Activated CD4-positive, alpha-beta T cell treated with anti-CD3 and anti-CD28 coated beads for 4 hours (primary cell): ENCODE measurements at places on chromosomes 6 and 20.

GRCh38 chr6:38517005-38517404 is 122.7 kb downstream of the BTBD9 start:
- DNase-seq = no peak

- no peak for DNase-seq
Observed at GRCh38 chr6:19968201-19968600, 131.0 kb downstream of the ID4 start.

- DNase-seq = no peak
Observed at GRCh38 chr6:130680116-130680515, 147.1 kb upstream of the SMLR1 start.

DNA sequence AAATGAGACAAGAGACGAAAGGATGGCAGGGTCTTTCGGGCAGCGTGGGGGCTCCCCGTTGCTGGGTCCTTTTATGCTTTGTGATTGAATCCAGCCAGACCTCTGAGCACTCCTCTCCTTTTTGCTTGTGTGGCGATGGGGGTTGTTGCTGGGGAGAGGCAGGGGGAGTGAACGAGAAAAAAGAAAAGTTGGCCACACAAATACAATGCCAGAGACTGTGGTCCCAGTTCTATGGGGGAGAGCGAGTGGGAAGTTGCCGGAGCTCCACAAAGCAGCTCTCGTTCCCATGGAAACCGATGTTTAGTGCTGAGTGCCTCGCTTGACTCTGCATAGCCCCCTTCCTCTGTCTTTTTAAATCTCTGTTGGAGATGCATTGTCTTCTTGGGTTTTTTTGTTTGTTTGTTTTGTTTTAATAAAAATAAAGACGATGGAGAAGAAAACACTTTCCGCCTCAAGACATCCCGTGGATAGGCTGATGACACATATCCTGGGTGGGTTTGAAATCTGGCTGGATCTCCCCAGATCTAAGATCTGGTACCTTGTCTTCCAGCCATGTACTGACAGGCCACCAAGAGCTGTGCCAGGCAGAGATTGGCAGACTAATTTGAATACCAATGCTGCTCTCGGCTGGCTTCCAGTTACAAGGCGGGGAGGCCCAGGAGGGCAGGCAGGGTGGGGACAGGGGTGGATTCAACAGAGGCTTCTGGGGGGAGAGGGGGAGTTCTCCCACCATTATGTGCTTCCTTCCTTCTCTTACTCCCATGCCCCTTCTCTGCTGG is 529.3 kb downstream of the QKI start:
- DNase-seq = no peak

DNA sequence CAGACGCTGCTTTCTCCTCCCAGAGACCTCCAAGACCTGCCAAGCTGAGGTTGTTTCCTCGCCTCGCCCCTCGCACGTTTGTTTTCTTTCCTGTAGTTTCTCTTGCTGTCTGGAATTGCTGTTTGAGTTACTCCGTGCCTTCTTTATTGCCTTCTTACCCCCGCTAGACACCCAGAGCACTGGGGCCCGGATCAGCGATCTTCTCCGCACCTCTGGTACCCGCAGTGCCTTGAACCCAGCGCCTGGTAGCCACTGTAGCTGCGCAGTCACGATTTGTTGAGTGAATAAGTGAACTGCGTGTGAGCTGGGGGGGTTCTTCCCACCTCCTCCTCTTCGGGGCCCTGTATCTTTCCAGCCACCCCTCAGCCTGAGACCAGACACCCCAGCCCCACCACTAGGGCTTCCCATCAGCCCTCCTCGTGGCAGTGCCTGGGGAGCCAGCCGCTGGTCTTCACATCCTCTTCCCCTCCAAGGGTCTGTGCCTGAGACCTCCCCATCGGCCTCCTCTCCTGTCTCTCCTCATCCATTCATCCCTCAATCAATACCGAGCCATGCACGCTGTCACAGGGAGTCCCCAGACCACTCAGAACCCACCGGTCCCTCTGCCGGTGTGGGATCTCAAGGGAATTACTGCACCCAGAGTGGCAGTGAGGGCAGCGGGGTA is 849 bp upstream of the BMP7 start:
- no peak for DNase-seq

DNA sequence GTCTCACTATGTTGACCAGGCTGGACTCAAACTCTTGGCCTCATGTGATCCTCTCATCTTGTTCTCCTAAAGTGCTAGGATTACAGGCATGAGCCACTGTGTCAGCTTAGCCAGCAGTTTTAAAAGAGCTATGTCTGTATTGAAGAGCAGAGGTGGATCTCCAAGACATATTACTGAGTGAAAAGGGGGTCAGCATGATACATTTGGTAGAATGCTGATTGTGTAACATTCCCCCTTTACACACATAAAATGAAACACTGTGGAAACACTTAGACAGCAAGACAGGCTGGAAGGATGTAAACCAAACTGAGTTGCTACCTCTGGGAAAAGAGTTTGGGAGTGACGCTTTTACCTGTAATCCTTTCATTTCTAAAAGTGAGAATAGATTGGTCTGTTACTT is 1.7 kb upstream of the RIPOR3 start:
- no peak for DNase-seq

GRCh38 chr20:63028461-63028921 is 21.7 kb upstream of the BHLHE23 start:
- DNase-seq = no peak

GRCh38 chr20:757506-757905 is 10.8 kb downstream of the SLC52A3 start:
- DNase-seq = no peak

- no peak for DNase-seq
Observed at GRCh38 chr6:170289951-170290295, 955 bp downstream of the DLL1 start.

GRCh38 chr6:146666909-146667308 is 68.1 kb downstream of the ADGB start:
- no peak for DNase-seq

DNA sequence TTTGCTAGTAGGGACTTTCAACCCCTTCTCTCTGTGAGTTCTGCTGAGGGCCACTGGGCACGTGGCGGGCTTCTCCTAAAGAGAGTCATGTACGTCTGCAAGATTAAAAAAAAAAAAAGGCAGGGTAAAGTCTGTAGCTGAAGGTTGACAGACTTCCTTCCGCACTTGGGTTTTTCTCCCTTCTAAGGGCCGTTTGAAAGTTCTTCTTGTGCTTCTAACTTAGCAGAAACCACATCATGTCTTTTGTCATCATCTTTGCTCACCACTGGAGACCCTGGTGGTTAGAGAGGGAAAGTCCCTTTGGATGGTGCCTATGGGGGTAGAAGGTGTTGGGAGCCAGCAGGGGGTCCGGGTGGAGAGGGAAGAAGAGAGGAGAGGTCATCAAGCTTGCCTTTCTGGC is 31.4 kb downstream of the PRDM1 start:
- peak; percentile 69 for DNase-seq

DNA sequence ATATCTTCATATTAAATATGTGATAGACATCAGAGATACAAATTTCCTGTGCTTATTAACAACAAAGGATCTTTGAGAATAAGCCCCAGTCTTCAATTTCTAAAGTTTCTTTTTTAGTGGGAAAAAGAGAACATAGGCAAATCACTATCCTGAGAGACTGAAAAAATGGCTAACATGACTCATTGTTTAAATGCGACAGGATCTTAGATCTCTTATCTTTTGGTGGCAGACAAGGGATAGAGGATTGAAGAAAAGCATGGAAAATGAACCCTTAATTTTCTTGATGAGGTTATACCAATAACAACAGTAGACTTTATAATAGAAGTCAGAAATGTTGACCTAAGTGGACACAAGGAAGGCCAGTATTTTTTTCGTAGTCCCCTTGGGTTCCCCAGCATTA is 178.6 kb upstream of the MAP3K7 start:
- DNase-seq = no peak

GRCh38 chr20:2405693-2406065 is 25.0 kb downstream of the TGM6 start:
- no peak for DNase-seq

- no peak for DNase-seq
Observed at GRCh38 chr6:90184334-90185298, 112.0 kb downstream of the BACH2 start.

GRCh38 chr6:6803180-6803977 is 214.9 kb downstream of the LY86 start:
- DNase-seq = no peak

- no peak for DNase-seq
Observed at GRCh38 chr6:112927641-112928320, 580.7 kb downstream of the RFPL4B start.

DNA sequence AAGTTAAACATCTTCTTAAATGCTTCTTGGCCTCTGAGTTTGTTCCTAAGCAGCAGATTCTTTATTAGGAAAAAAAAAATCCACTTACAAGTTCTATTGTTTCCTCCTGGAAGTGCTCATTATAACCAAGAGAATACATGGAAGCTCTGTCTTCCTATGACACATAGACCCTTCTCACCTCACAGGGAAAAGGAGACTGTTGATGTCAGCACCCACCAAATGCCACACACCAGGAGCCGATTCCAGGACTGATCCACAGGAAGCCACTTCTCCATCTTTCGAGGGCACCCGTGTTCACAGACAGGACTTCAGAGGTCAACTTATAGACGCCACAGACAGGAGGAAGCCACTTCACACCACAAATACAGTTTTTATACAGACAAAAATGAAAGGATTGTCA is 13.4 kb upstream of the BNIP5 start:
- no peak for DNase-seq

DNA sequence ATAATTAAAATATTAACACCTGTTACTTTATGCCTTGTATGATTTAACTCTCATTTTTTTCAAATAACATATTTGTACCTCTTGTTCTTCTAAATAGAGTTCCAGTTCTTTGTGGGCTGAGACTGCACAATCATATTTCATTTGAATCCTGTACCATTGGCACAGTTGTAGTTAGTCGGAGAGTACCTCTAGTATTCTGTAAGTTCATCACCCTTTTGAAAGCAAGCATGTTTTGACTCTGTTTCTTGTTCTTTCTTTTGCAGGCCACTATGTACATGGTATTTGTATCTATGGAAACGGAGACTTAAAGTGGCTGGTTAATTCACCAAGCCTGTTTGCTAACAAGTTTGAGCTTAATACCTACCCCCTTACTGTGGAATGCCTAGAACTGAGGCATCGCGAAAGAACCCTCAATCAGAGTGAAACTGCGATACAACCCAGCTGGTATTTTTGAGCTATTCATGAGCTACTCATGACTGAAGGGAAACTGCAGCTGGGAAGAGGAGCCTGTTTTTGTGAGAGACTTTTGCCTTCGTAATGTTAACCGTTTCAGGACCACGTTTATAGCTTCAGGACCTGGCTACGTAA is 68.2 kb downstream of the C6orf52 start:
- DNase-seq = no peak

GRCh38 chr20:33280000-33280680 is 2.9 kb upstream of the BPIFB1 start:
- no peak for DNase-seq

DNA sequence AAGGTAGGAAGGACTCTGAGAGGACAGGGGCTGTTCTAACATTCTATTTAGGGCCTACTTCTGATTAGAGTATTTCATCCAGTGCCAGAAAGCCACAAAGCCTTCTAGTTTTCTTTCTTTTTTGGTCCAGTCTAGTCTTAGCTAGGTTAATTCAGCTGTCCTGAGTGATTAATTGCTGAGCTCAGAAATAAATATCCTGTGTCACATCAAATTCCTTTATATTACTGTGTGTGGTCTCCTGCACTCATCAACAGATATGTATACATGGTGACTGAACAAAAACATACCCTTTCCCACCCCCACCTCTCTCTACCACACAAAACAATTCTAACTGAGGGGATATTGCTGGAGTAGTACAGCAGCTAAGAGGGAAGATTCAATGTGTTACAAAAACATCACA is 601.5 kb upstream of the NRSN1 start:
- no peak for DNase-seq

DNA sequence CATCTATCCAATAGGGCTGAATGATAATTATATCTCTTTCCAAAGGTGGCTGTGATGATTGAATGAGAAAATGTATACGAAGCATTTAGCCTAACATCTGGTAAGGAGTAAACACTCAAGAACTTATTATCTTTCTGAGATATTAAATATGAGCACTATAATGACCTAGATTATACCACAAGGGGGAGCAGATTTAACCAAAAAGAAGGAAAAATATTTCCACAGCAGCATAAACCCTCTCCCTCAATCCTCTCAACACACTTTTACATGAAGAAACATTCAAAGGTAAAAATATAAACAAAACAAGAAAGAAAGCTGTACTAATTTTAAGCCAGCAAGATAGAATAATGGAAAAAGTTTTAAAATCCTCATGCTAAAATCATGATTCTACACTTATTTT is 68.4 kb downstream of the SHPRH start:
- DNase-seq = no peak

DNA sequence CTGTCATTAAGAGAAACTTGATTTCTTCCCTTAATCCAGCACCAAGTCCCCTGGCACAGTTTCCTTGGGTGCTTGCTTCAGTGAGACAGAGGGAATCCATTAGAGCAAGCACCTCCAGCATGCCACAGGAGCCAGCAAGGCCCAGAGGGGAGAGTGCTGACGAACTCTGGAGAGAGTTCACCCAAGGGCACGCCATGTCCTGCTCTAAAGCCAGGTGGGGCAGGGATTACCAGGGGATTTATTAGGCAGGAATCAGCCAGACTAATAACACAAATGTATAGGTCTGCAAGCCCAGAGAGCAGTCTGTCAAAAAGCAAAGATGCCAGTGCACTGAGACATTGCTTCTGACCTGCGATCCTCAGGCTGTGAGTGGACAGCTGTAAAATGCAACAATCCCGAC is 155.4 kb upstream of the SYNDIG1 start:
- no peak for DNase-seq

- no peak for DNase-seq
Observed at GRCh38 chr20:39627765-39628164, 665.6 kb downstream of the DHX35 start.

GRCh38 chr6:45156075-45156474 is 172.1 kb upstream of the RUNX2 start:
- DNase-seq = no peak

DNA sequence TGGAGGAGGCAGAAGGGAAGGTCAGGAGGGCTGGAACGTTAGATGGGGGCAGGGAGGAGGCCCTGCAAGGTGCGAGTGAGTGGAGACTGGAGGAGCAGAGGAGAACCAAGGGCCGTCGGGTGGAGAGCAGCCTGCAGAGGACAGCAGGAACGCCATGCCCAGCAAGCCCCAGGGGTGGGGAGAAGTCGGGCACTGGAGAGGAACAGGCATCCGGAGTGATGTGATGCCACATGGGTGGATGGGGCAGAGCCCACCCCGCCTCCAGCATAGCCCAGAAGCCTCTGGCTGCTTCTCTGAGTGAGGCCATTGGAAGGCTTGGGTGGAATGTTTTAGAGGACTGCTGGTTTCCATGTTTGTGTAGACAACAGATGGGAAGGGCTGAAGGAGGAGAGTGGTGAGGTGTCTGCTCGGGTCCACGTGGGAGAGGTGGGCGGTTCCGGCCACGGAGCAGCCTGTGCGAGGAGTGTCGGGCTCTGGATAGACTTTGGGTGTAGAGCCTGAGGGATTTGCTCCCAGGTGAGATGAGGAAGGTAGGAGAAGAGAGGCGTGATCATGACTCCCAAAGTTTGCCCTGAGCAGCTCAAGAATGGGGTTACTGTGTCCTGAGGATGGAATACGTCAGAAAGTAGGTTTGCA is 221.4 kb downstream of the SMOC2 start:
- DNase-seq = no peak
